ENCODE measurements at places on chromosomes 6 and 20. TPM values are rescaled to one million over a fixed set of nuclear protein-coding genes. Genes with fewer than 3 reads are reported as not detected.
A peak's percentile ranks its signal among the peaks of the same experiment; 100 is the strongest.

DNA sequence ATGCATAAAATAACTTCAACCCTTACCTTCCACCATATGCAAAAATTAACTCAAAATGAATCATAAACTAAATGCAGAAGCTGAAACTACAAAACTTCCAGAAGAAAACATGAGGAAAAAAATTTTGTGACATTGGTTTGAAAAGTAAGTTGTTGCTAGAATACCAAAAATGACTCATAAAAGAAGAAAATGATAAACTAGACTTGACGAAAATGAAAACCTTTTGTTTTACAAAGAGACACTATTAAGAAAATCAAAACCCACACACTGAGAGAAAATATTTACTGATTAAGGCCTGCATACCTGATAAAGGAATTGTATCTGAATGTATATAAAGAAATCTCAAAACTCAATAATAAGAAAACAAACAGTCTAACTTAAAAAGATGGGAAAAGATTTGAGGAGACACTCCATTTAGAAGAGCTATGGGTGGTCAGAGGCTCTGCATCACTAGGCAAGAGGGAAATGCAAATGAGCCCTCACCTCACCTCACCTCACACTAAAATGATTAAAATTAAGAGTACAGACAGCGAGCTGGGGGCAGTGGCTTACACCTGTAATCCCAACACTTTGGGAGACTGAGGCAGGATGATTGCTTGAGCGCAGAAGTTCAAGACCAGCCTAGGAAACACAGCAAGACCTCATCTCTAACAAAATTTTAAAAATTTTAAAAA is 97.6 kb upstream of the CST7 start:
- H3K36me3 ChIP-seq: no peaks in the 10 kb centered on the region
- H3K4me3 ChIP-seq: no peak overlapping the region
- no peak for DNase-seq

GRCh38 chr20:3997446-3997845 is 17.9 kb downstream of the RNF24 start:
- H3K4me3 ChIP-seq: no peak overlapping the region
- no peaks in the 10 kb centered on the region for H3K4me1 ChIP-seq
- no peaks in the 10 kb centered on the region for H3K27me3 ChIP-seq
- no peak for DNase-seq

DNA sequence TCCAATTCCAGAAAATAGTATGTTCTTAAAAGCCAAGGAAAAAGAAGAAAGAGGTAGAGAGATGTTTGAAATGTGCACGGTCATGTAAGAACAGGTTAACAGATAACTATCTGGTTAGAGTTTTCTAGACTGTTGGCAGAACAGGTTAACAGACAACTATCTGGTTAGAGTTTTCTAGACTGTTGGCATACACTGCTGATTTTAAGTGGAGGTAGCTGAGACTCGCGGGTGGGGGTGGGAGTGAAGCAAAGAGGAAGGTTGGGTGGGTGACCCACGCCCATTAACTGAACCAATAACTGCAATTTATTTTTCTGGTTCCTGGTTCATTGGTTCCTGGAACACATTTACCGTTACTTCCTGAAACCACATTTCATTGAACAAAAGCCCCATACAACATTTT is 157.5 kb downstream of the ELOVL4 start:
- H3K27me3 ChIP-seq: no peaks in the 10 kb centered on the region
- DNase-seq: no peak
- H3K4me3 ChIP-seq: no peak overlapping the region
- H3K27ac ChIP-seq: no peak overlapping the region
- H3K36me3 ChIP-seq: no peaks in the 10 kb centered on the region
- H3K4me1 ChIP-seq: no peaks in the 10 kb centered on the region

GRCh38 chr6:30100585-30101443 is 12.1 kb downstream of the TRIM31 start:
- no peak overlapping the region for H3K27ac ChIP-seq
- no peaks in the 10 kb centered on the region for H3K27me3 ChIP-seq
- no peaks in the 10 kb centered on the region for H3K36me3 ChIP-seq
- peak overlapping the region; percentile 8 for H3K4me3 ChIP-seq

DNA sequence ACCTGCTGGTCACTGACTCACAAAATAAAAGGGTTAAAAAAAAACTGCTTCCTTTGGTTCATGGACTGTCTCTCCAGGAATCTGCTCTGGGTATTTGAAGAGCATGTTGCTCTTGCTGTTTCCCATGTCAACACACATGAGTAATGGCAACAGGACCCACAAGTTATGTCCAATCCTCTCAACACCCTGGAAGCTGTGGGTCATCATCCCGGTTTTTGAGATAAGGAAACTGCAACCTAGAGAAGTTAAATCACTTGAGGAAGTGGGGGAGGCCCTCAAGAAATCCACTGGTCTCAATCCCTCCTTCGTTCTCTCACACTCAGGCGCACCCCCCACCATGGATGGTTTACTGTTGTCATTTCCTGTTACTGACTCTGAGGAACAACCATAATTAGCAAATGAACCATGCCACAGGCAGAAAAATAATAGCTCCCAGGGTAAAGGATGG is 12.4 kb downstream of the MAP1LC3A start:
- no peaks in the 10 kb centered on the region for H3K36me3 ChIP-seq
- no peaks in the 10 kb centered on the region for H3K4me1 ChIP-seq
- no peak overlapping the region for H3K4me3 ChIP-seq
- H3K27me3 ChIP-seq: no peaks in the 10 kb centered on the region
- DNase-seq: no peak

GRCh38 chr6:156555116-156555515 is 222.1 kb upstream of the ARID1B start:
- no peak overlapping the region for H3K4me3 ChIP-seq
- H3K36me3 ChIP-seq: no peaks in the 10 kb centered on the region
- no peaks in the 10 kb centered on the region for H3K27me3 ChIP-seq
- H3K4me1 ChIP-seq: no peaks in the 10 kb centered on the region
- no peak overlapping the region for H3K27ac ChIP-seq

DNA sequence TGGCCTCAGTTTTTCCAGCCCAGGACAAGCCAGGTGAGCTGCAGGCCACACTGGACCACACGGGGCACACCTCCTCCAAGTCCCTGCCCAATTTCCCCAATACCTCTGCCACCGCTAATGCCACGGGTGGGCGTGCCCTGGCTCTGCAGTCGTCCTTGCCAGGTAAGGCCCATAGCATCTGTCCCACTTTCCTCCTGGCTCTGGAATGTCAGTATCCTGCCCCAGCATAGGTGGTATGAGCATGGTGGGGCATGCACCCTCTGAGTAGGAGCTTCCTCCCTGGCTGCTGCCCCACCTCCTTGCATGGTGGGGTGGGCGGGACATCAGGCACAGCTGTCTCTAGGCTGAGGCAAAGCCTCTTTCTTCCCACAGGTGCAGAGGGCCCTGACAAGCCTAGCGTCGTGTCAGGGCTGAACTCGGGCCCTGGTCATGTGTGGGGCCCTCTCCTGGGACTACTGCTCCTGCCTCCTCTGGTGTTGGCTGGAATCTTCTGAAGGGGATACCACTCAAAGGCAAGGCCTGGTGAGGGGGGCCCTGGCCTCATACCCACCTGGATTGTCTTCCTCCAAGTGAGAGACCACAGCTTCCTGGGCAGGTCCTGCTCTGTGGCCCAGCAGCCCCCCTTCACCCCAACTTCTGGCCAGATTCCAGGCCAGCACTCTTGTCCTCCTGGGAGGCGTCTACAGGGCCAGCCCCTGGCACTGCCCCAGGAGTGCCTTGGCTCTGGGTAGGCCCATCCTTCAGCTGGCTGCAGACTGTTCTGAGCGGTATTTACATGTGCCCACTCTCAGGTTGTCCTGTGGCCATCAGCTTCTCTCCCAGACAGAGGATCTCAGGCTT is 9.1 kb downstream of the PI16 start:
- no peak overlapping the region for H3K27ac ChIP-seq
- H3K36me3 ChIP-seq: no peaks in the 10 kb centered on the region
- no peaks in the 10 kb centered on the region for H3K4me1 ChIP-seq
- DNase-seq: no peak
- no peak overlapping the region for H3K4me3 ChIP-seq
- no peaks in the 10 kb centered on the region for H3K27me3 ChIP-seq

The VGLL2 gene
- total RNA-seq: not detected

The HLA-DQA1 gene
- 20.7 TPM for total RNA-seq

The FOXF2 gene
- total RNA-seq: not detected
